ENCODE measurements at places on chromosomes 13 and 19.

GRCh38 chr13:45373162-45373547 is 32.2 kb upstream of the TPT1 start:
- no peak for DNase-seq

GRCh38 chr19:1084024-1084868 is 10.9 kb downstream of the POLR2E start:
- DNase-seq = no peak

DNA sequence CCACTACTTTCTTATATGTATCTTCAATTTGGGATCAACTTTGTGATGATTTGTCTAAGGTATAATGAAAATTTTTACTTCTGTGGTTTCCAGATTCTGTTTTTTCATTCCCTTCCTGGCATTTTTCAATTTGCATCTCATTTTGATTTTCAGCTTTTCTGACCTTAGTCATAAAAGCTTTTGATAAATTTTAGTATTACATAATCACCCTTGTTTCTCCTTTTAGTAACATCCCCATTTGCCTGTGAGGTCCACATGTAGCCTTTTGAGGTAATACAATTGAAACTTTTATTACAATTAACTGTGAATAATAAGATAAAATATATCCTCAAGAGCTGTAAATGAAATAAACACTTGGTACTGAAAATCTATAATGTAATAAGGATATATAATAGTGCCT is 31.2 kb downstream of the LACC1 start:
- no peak for DNase-seq

- DNase-seq = no peak
Observed at GRCh38 chr19:57803594-57804325, 11.0 kb downstream of the ZNF552 start.

DNA sequence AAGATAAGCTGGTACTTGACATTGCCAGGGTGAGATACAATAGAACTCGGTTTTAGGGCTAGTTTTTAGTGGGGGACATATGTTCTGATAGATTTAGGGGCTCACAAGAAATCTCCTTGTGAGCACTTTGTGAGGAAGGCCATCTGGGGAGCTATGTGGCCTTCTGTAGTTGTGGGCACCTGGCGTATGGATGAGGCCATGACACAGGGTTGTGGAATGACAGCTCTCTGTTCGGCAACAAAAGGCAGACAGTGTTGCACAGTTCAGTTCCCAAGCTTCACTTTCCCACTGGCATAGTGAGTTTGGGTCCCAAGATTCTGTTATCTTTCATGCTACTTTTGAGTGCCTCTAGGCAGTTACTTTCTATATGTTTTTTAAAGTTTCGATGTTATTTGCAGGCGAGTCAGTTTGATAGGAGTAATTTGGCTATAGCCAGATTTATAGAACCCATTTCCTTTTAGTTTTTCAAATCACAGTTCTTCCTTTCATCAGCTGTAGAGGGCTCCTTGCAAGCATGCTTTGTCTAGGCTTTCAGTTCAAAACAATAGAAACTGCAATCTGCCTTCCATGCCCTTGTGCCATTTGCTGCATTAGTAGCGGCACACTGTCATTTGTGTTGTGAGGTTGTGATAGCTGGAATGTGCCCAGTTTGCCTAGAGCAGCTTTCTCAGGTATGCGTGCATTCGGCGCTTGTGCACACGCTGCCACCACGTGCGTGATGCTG is 70.6 kb upstream of the TEX29 start:
- DNase-seq = no peak

- DNase-seq = no peak
Observed at GRCh38 chr19:34261334-34262109, 7.2 kb downstream of the GARRE1 start.

DNA sequence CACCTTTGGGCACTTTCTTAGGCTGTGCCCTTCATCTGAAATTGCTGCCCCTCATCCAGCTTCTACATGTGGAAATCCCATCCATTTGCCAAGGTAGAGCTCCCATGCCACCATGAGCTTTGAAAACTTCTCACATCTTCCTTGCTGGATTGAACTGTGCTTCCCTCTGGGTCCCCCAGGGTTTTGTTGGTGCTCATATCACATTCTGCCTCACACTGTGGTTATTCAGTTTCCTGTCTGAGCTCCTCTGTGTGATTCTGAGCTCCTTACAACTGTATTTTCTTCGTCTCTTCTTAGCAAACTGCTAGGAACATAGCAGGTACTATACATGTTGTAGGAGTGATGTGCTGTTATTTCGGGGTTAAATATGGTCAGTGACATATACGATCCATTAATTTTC is 74.9 kb upstream of the KL start:
- no peak for DNase-seq

GRCh38 chr13:114115191-114115671 is 17.2 kb downstream of the RASA3 start:
- no peak for DNase-seq

DNA sequence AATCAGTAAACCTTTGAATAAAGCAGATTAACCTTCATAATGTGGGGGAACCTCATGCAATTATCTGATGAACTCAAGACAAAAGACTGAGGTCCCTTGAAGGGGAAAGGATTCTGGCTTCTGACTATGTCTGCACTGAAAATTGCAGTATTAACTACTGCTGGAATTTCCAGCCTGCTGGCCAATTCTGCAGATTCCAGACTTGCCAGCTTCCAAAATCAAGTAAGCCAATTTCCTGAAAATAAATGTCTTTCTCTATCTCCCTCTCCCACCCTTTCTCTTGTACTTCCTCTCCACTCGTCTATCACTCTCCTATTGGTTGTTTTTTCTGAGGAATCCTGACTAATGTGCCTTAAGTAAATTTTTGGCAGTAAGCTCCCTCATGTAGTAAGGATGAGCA is 1479.9 kb upstream of the PRR20A start:
- DNase-seq = no peak

DNA sequence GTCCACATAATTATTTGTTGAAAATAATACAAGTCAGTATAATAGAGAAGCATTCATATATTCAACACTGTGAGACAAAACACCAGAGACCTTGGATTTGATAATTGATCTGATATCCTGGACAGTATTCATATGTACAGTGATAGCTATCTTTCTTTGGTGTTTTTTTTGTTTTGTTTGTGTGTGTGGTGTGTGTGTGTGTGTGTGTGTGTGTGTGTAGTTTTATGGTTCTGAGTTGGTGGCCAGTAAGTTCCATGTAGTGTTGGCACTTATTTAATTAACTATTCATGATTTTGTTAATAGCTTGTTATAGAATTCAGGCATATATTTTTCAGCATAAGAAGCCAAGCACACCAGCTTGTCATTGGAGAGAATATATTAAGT is 1.6 kb upstream of the ANGPTL6 start:
- no peak for DNase-seq

DNA sequence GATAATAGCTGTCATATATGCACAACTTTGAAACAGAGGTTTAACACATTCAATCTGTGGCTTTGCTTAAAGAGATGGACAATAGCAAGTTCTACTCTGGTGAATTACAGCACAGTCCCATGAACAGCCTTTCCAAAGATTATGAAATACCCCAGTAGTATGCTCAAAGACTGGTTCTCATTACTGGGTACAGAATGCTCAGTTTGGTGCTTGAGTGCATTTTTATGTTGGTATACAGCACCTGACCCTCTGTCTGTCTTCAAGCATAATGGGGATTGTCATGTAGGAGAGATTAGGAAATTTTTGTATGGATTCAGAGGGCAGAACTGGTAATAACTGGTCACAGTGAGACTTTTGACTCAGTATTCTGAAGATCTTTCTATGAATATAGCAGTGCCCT is 7.6 kb downstream of the LMO7 start:
- no peak for DNase-seq

- DNase-seq = peak; percentile 74
Observed at GRCh38 chr19:49064768-49065611, at the start of gene NTF4. Gene NTF4, minus strand, starts transcription at chr19:49064818. Its CDS starts 2,821 bp downstream, at chr19:49061997.

- DNase-seq = no peak
Observed at GRCh38 chr13:31409678-31410356, 210.0 kb downstream of the B3GLCT start.

GRCh38 chr13:109724603-109725002 is 61.8 kb downstream of the IRS2 start:
- DNase-seq = no peak

DNA sequence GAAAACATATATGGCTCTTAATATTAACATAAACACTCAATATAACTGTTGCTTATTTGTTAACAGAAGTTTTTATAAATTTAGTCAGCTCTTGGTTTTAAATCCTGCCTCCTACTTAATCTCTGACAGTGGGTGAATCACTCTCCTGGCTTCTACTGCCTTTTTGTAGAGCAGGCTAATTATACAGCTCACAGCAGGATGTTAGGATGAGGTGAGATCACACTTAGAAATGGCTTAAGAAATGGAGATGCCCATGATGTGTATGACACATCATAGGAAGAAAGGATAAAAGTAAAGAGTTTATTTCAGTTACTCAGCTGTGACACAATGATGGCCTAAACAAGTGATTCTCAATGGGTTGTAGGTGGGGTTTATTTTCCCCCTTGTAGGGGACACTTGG is 345.6 kb downstream of the SPRY2 start:
- no peak for DNase-seq

DNA sequence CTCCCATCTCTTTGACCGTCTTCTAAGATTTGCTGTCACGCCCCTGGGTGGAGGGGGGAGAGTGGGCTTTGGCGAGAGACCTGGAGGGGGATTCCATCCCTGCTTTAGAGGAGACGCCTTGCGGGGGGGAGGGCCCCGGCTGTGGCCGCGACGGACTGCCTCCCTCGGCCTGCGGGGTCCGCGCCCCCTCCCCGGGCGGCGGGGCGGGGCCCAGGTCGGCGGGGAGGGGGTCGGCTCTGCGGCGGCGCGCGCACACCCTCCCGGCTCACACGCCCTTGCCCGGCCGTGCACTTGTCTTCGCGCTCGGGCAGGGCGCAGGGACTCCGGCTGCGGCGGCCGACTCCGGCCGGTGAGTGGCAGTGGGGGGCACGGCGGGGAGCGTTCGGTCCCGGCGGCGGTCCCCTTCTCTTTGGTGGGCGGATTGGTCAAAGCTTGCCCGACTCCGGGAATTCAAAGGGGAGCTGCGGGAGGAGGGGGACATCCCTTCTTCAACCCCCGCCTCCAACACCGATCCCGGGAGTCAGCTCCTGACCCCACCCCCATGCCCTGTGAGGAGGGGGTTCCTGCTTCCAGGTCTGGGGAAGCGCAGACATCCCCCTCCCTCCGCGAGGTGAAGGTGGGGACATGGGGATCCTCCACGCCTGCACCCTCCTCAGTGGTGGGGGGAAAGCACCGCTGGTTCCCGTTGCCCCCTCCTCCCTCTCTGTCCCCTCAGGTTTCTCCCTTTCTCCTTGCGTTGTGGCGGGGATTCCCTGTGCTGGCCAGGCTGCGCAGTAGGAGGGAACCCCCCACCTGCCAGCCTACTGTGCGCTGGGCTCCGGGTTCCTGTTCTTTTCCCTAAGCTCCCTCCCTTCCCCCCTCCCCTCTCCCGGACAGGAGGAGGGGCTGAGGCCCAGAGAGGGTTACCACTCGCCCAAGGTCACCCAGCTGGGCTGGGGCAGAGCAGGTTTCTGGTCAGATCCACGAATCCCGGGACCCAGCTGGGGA is 14.6 kb upstream of the KCNN1 start:
- DNase-seq = no peak

GRCh38 chr19:38139122-38139521 is 84.9 kb downstream of the DPF1 start:
- no peak for DNase-seq

DNA sequence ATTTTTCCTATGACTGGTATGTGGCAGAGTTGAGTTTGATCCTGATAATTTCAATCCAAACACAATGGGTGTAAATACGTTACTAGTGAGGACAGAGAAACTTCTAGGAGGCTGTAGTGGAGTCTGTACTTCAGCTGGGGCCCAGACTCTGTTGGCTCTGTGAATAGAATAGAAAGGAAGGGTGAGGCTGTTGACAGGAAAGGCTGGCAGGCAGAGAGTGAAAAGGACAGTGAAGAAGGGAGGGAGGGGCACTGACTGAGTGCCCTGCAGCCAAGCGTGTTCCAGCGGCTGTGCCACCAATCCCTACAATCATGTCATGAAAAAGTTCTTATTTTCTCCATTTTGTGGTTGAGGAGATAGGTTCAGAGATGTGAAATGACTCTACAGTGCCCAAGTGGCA is 80.5 kb downstream of the MBNL2 start:
- no peak for DNase-seq

GRCh38 chr13:107020393-107020792 is 452.5 kb upstream of the ARGLU1 start:
- DNase-seq = no peak

DNA sequence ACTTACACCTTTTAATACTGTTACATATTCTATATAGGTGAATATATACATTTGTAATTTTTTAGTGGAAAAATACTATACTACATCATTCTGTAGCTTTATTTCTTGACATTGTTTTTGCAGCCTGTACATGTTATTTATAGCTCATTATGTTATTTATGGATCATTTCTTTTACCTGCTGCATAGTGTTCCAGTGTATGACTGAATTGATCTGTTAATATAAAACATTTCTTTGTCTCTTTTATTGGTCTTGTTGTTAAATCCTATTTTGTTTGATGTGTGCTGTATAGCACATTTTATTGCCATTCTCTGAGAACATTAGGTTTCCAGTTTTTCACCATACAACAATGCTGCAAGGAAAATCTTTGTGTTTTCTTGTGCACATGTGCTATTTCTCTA is 2.4 kb downstream of the SETDB2 start:
- no peak for DNase-seq

DNA sequence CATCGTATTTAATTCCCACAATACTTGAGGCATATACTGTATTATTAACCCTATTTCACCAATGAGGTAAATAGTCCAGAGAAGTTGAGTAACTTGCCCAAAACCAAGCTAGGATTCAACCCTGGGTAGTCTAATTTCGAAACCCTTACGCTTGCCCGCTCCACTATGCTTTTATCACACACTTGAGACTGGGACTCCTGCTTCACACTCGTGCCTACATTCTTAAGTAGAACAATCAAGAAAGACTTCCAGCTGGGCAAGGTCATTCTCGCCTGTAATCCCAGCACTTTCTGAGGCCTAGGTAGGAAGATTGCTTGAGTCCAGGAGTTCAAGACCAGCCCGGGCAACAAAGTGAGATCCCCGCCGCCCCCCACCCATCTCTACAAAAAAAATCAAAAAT is 3.6 kb downstream of the ZNF541 start:
- no peak for DNase-seq

DNA sequence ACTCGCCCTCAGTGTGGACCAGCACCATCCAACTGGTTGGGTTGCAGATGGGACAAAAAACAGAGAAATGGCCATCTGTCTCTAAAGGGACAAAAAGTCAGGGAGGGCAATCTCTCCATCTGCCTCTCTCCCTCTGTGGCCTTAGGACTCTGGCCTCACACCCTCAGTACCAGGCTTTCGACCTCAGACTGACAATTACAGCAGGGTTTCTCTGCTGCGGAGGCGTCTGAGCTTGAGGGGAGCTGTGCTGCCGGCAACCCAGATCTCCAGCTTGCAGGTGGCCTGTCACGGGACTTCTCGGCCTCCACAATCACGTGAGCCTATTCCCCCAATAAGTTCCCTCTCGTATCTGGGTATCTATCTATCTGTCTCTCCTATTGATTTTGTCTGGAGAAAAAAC is 27.7 kb downstream of the MLLT1 start:
- no peak for DNase-seq

Data from NCI-H1930 (cell line).